ENCODE measurements at places on chromosomes 2 and 18. TPM values are rescaled to one million over a fixed set of nuclear protein-coding genes. Genes with fewer than 3 reads are reported as not detected.

Gene AFF3
- total RNA-seq, result 20.8 TPM

DNA sequence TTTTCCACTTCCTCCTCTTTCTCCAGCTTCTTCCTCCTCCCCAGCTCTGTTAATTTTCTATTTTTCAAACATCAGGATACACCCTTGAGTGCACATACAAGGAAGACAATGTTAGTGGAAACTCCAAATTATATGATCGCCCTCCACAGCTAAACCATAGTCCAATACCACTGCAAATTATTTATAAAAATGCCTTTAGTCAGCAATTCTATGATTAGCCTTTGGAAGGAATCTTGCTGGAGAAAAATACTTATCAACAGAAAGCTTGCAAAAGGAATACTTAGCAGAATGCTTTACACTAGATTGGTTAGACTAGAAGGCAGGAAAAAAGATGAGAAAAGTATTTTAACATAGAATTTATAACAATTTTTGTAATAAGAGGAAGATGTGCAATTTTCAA lies 178.9 kb downstream of the FAM124B start:
- DNase-seq, result no peak

Gene NEB
- 1.4 TPM for total RNA-seq

DNA sequence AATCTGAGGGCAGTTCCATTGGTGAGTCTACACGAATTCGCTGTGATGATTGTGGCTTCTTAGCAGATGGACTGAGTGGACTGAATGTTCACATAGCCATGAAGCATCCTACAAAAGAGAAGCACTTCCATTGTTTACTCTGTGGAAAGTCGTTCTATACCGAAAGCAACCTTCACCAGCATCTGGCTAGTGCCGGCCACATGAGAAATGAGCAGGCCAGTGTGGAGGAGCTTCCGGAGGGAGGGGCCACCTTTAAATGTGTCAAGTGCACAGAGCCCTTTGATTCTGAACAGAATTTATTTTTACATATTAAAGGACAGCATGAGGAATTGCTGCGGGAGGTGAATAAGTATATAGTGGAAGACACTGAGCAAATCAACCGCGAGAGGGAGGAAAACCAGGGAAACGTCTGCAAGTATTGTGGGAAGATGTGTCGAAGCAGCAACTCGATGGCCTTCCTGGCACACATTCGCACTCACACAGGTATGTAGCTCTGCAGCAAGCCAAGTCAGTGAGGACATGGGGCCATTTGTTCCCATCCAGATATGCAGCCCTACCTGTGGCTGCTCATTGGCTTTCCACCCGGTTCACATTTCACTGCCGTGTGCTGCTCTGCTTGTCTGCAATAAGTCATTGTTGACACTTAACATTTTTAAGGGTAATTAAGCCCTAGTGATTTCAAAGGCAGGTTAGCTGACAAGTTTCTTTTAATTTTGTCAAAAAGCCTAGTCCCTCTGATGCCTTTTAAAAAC lies 37.7 kb downstream of the ZNF407 start:
- no peak for DNase-seq

Gene CNTNAP5
- not detected for total RNA-seq

DNA sequence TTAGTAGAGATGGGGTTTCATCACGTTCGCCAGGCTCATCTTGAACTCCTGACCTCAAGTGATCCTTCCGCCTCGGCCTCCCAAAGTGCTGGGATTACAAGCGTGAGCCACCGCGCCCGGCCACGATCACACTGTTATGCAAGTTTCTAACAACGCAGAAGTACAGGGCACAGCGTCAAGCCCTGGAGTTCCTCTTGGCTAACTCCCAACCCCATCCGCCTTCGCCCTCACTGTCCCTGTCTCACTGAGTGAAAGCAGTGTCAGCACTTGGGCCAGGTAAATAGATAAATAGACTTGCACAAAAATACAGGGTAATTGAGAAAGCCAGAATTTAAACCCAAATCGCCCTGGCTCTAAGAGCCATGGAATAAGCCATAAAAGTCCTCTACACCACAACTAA lies 111.7 kb downstream of the ACVR1 start:
- no peak for DNase-seq

Gene ZNF521
- total RNA-seq, result 1.8 TPM

DNA sequence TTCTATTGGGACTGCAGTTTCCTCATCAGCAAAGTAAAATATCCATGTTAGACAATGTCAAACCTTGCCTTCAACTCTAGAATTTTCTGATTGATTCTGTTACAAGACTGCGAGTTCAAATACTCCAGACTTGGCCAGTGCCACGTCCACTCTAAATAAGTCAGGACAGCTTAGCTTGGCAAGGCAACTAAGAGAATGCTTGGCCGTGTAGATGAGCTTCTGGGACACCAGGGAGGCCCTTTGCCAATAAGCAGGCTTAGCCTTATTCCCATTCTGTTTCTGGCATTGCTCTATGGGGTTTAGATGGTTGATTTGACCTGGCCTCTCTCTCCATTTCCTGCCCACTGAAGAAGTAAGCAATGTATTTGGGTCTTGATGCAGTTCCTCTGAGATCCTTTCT lies 218.1 kb upstream of the SIX2 start:
- DNase-seq, result no peak

GRCh38 chr2:85326406-85327159 lies 1.2 kb downstream of the TGOLN2 start:
- peak; percentile 50 for DNase-seq

Gene KLHL29
- 6.6 TPM for total RNA-seq

DNA sequence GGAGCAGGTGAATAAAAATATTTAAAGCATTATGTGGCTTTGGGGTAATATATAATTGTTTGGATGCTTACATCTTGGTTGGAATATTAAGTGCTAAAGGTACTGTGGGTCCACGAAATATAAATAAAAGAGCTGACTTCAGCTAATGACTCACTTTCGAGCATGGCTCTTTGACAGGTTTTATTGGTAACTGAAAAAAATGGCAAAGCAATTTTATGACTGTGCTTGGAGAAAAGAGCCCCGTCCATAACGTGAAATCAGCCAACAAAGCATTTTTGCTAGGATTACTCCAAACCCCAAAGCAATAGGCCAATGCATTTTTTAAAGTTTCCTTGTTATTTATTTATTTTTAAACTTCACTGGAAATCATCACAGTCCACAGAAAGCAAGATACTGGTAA lies 397.2 kb upstream of the CDH19 start:
- no peak for DNase-seq

GRCh38 chr18:28820353-28820752 lies 643.4 kb upstream of the CDH2 start:
- no peak for DNase-seq

DNA sequence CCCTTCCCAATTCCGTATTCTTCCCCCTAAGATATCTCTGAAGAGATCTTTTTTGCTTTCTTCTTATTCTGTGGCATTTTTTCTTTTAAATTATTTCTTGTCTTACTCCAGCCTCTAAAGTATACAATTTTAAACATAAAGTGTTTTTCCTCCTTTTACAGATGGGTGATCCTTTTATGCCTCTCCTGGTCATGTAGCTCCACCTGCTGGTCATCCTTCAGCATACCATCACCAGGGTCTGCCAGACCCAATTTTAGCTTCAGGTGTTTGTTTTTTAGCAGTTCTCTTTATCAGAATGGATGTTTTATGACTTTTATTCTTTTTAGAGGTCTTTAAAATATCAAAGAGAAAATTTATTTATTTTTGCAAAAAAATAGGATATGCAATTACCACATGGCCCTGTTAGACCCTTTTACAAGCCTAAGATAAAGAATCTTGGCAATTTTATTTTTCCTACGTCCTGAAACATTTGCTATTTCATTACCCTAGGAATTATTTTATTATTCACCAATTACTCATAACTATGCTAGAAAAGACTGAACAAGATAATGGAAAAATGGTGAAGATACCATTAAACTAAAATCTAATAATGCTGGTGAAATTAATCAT lies 55.5 kb downstream of the PIGN start:
- peak; percentile 61 for DNase-seq

GRCh38 chr2:18536100-18536499 lies 24.4 kb downstream of the RDH14 start:
- no peak for DNase-seq

GRCh38 chr18:57624988-57625387 lies 3.4 kb upstream of the NARS1 start:
- no peak for DNase-seq

GRCh38 chr18:476251-476664 lies 24.2 kb downstream of the COLEC12 start:
- no peak for DNase-seq

DNA sequence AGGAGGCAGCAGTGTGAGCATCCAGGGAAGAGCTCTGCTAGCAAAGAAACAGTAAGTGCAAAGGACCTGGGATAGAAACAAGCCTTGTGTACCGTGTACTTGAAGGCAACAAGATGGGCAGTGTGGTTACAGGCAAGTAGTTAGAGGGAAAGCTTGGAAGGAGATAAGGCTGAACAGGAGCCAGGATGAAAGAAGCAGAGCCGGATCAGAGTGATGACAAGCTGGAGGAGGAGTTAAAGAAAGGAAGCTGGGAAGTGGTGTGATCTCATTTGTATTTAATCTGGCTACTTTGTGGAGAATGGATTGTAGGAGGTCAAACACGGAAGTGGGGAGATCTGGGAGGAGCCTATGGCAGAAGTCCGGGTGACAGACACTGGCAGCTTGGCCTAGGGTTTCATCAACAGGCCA lies 44.7 kb upstream of the VPS54 start:
- no peak for DNase-seq

DNA sequence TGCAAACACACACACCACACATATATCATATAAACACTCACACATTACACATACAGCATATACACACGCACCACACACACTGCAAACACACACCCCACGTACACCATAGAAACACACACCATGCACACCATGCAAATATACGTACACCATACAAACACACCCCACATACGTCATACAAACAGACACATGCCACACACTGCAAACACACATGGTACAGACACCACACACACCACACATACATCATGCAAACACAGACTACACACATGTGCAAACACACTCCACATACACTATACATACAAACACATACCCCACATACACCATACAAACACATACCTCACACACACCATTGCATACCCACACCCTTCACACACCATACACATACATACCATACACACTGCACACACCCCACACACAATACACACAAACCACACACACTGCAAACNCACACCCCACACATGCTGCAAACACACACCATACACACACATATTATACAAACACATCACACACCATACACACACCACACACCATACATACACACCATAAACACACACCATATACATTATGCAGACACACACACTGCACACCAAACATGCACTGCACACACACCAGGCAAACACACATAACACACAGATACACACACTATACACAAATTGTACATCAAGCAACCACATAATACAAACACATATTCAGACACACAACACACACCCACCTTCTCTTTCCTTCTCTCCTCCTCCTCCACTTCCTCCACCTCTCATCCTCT lies 120.4 kb downstream of the SEPTIN10 start:
- no peak for DNase-seq

Gene DCC
- total RNA-seq, result not detected

DNA sequence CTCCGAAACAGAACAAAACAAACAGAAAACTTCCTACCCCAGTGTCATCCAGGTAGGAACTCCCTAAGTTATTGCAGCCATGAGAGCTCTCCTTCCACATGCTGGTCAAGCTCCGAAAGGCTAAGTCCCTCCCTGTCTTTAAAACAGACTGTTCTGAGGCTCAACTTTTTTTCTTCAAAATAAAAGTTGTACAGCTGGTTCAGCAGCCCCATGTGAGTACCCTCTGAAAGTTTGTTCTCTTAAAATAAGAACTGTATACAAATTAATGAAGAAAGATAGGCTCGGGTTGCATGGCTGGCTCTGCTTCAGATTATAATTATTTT lies at the start of gene PDE1A:
PDE1A (minus strand) TSS at position 119 of the 323 bp plus-strand sequence.
- no peak for DNase-seq

Gene TUBA3D
- not detected for total RNA-seq

Data from T-cell (primary cell).